Stimulated activated CD4-positive, alpha-beta T cell treated with anti-CD3 and anti-CD28 coated beads, Interleukin-1b, Interleukin-23, amount 100 ng/mL, for 4 hours (primary cell): ENCODE measurements at places on chromosomes 4 and X.

DNA sequence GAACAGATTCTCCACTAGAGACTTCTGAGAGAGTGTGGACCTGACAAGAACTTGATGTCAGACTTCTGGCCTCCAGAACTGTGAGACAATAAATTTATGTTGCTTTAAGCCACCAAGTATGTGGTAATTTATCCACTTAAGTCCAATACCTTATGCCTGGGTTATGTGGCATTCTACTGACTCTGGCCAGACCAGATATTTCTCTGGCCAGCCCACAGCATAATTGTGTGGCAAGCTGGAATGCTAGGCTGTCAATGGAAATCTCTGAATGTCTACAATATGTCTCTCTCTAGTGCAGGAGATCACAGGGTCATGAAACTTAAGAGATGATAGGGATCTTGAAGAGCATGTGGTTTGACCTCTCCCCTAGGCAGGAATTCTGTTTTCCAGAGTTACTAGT lies 251.0 kb downstream of the ZNF674 start:
- DNase-seq: no peak

- DNase-seq: no peak
Measured at GRCh38 chrX:151713849-151714248, 2.0 kb upstream of the FATE1 start.

DNA sequence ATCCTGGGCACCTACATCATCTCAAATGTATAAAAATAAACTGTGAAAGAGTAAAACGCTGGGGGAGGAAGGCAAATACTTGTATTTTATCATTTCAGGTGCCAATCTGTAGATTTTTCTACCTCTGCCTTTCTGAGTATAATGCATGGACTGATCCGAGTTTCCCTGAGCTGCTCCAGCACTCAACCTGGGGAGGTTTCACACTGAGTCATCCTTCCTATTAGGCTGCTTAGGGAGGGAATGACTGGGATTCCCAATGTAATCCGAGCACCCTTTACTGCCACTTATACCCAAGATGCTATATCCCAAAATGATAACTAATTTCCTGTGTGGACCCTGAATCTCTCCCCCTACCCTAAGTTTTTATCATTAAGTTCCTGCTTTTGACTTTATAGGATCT lies 126.6 kb downstream of the HNRNPD start:
- no peak for DNase-seq

DNA sequence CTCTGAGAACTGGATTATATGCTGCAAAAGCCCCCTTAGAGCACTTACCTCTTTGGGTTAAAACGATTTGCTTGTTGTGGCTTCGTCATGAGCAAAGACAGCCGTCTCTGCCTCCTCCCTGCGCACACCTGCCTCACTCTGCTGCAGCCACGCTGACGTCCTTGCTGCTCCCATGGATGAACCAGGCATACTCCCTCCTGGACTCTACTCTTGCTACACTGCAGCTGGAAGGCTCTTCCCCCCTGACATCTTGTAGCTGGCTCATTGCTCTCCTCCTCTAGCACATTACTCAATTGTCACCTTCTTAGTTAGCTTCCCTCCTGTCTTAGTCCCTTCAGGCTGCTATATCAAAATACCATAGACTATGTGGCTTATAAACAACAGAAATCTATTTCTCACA lies 59.3 kb downstream of the FAM114A1 start:
- DNase-seq: no peak

DNA sequence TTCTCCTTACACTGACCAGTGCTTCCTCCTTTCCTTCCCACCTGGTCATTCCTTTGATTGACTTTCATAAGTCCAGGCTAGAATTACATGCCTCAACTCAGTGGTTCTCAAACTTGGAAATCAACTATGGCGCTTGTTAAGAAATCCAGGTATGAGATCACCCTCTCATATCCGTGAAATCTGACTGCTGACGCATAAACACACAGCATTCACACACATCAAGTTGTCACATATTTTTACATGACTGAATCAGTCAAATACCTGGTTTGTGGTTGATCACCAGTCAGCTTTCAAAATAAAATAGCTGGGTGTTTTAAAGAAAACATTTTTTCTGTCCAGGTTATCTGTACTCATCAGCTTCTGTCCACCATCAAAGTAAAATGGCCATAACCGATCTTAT lies 433.5 kb downstream of the AFF2 start:
- no peak for DNase-seq
